ENCODE measurements at places on chromosomes 2 and 18.

DNA sequence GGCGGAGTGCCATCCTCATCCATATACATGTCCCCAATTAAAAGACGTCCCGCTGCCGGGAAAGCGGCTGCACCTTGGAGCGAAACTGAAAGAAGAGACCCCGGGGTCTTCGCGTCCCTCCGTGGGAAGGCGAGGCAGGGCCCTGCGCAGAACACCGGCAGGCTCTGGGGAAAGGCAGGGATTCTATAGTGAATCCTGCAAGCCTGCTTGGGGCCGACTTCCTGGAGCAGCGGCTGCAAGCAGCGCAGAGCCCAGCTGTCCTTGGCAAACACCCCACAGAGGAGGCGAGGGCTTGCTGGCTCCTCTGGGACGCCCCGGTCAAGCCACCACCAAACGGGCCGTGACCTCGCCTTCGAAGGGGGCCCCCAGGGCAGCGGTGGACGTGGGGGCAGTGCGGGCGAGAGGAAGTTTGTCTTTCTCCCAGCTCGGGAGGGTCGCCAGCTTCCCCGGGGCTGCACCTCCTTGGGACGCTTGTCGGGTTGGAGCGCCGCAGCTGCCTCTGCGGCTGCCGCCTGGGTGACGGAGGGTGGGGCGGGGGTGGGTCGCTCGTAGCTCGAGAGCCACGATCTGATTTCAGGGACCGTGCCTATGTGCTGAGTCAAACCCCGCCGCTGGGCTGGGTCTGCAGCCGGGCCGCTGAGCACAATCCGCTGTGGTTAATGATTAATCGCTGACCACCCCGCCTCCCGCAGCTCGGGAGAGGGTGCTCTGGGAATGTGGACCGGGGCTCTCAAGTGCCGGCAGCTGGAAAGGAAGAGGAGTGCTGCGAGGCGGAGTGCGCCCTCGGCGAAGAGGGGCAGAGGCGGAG is 486 bp upstream of the GPR39 start:
- DNase-seq, result peak; percentile 58

- DNase-seq, result no peak
These were observed 4.9 kb upstream of the ADGRF3 start for GRCh38 chr2:26351375-26352090.

- no peak for DNase-seq
These were observed 41.5 kb downstream of the EPHA4 start for GRCh38 chr2:221530653-221531037.

DNA sequence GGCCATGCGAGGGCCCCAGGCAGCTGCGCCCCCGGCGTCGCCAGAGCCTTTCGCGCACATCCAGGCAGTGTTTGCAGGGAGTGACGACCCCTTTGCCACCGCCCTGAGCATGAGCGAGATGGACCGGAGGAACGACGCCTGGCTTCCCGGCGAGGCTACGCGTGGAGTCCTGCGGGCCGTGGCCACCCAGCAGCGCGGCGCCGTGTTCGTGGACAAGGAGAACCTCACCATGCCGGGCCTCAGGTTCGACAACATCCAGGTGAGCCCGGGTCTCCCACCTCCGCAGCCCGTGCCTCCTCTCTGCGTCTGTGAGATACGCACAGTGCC is 8.9 kb downstream of the TRAPPC12 start:
- no peak for DNase-seq

DNA sequence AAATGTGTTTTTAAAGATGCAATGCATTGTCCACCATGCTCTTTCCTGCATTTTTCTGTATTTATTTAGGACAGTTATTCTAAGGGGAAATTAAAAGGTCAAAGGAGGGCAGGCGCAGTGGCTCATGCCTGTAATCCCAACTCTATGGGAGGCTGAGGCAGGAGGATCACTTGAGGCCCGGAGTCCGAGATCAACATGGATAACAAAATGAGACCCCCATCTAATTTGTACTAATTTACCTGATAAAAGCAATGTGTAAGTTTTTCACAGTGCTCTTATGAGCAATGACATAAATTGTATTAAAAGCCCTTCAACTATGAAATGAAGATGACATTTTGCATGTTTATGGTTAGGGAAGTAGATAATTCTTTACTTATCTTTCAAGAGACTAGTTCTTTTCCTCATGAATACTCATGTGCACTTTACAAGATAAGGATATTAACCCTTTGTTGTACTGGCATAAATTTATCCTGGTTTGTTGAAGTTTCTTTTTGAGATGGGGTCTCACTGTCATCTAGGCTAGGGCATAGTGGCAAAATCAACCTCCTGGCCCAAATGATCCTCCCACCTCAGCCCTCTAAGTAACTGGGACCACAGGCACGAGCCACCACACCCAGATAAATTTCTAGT is 9.7 kb downstream of the HSBP1L1 start:
- DNase-seq, result no peak

Measured in NCI-H1694 treated with DMSO at 0.1 percent for 48 hours (cell line).